Astrocyte of the spinal cord (primary cell): ENCODE measurements at places on chromosomes 13 and 19.

DNA sequence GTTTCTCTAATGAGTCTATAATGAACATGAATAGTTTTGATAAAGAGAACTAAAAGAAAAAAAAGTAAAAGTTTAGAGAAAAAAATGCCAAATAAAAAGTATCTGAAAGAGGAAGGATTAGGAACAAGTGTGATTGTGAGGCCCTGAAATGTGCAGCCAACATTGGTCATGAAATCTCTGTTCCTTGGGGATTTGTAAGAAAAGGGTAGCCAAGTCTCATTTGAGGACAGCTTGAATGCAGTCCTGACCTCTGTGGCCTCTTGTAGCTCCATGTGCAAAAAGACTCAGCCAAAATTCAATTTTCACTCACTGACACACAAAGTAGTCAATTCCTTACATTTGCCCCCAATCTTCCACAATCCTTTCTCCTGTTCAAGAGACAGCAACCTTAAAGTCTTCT lies 167.9 kb downstream of the KLF12 start:
- DNase-seq, result no peak

- DNase-seq, result no peak
Observed at GRCh38 chr19:13094771-13095392, 7.8 kb downstream of the LYL1 start.

- no peak for DNase-seq
Observed at GRCh38 chr13:18995259-18995873, 186.3 kb downstream of the TUBA3C start.

GRCh38 chr13:94335761-94336526 lies 143.5 kb downstream of the DCT start:
- DNase-seq, result no peak
